ENCODE measurements at places on chromosomes 6 and 20.
A peak's percentile ranks its signal among the peaks of the same experiment; 100 is the strongest.

DNA sequence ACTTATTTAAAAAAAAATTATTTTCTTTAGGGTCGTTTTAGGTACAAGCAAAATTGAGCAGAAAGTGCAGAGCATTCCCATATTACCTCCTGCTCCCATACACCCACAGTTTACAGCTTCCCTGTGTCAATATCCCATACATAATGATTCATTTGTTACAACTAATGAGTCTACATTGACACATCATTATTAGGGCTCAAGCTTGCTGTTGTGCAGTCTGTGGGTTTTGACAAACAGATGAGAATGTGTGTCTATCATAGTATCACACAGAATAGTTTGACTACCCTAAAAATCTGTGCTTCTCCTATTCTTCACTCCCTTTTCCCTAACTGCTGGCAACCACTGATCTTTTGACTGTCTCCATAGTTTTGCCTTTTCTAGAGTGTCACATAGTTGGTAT lies 9.4 kb downstream of the PSMF1 start:
- no peak for DNase-seq

DNA sequence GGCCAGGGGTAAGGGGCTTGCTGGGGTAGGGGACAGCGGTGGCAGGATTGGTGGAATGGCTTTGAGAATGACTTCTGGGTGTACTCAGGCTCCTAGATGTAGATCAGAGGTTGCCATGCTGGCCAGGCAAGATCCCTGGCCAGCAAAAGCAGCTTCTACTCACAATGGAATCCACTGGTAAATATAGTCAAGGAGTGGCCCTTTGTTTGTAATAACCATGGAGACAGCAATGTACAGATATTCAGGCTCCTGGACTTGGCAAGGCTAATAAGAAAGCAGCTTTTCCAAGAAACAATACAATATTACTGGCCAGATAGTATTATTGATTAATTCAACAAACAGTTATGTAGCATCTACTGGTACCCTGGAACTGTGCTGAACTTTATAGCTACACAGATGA lies 37.9 kb downstream of the CDH26 start:
- DNase-seq, result no peak

DNA sequence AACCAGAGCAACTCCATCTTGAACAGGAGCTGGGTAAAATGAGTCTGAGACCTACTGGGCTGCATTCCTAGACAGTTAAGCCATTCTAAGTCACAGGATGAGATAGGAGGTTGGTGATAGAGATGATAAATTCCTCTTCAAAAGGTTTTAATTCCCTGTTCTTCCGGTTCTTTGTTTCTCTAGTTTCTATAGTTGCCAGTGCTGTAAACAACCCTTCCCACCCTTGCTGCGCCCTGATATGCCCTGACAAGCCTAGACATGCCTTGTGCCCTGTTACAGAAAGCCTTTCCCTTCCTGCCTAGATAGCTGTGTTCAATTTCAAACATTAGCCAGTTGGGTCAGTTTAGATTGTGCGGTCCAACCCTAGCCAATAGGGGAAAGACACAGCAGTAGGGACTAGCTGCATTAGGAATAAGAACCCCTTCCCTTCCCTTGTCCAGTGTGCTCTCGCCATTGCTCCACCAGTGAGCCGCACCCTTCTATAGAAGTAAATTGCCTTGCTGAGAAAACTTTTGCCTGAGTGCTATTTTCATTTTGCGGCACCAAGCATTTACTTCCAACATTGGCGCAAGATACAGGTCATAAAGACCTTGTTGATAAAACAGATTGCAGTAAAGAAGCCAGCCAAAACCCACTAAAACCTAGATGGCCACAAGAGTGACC lies 52.5 kb upstream of the CCN2 start:
- no peak for DNase-seq

DNA sequence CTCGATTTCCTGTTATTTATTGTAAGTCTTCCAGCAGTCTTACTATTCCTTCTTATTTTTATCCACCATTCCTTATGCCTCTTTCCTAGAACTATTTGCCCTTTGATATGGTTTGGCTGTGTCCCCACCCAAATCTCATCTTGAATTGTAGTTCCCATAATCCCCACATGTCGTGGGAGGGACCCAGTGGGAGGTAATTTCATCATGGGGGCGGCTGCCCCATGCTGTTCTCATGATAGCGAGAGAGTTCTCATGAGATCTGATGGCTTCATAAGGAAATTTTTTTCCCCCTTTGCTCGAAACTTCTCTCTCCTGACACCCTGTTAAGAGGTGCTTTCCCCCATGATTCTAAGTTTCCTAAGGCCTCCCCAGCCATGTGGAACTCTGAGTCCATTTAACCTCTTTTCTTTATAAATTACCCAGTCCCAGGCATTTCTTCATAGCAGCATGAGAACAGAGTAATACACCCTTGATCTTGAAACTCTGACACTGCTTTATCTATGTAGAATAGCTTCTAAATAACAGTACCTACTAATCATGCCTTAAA lies 48.8 kb downstream of the PLN start:
- no peak for DNase-seq

DNA sequence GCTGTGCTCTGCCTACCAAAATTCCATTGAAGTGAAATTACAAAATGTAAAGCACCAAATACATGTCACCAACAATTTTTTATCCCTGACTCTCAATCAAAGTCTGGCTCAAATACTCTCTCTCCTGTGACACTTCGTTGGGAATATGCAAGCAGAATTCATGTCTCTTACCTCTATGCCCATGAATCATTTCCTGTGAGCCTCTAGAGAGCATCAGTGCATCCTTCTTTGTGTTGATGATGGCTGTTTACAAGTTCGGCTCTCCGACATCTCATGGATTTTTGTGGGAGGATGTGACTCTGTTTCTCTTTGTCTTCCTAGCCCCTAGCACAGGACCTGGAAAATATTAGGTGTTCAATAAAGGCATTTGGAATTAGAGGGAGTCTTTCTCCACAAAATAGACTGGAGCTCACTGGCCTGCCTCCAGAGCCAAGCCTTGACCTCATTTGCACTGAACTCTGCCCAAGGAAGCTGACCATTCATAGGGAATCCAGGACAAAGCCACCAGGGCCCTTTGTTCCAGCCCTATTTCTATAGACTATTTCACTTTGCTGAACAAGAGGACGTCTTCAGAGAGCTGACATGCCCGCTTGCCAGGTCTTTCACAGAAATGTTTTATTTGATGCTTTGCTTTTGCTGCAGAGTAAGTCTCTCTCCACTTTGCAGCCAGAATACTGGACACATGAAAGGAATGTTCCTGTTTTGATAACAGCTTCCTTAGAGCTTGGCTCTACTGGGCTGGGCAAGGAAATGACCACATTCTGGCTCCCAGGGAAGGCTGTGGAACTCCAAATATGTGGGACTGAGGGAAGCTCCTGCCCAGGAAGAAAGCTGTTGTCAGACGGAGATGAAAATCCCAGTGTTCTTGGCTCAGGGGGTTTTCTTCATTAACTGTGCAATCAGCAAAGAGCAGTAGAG lies 194.5 kb upstream of the CDYL start:
- DNase-seq, result no peak

- DNase-seq, result no peak
These were observed 77.9 kb upstream of the MYL9 start for GRCh38 chr20:36463212-36464061.

DNA sequence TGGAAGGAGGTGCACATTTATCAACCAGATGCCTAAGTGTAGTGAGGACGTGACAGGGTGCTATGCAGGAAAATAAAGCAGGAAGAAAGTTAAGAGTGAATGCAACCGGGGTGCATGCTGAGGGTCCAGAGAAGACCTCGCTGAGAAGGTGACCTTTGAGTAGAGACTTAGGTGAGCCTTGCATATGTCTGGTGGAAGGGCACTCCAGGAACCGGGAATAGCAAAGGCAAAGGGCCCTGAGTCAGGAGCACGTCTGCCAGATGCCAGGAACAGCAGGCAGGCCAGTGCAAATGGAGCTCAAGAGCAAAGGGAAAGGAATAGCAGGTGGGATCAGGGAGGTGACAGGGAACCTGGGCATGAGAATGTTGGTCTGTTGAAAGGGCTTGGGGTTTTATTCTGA lies 445.5 kb downstream of the PREX1 start:
- no peak for DNase-seq

GRCh38 chr6:162705736-162706135 lies 21.8 kb downstream of the PRKN start:
- DNase-seq, result no peak

DNA sequence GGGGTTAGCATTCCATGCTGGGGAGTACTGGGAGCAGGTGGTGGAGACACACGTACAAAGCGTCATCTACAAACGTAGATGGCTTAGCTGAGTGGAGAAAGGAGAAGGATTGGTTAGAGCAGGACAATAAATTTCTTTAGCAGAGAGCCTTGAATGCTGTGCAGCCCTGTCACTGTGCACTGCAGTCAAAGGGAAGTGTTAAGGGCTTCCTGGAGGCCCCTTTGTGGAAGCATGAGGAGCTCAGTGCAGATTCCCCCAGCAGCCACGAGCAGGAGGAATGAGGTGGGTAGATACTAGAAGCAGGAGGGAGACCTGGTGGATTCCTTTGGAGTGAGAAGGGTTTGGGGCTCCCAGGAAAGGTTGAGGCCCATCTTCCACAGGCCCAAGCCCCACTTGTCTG lies 6.1 kb upstream of the TREML4 start:
- DNase-seq, result no peak

- DNase-seq, result no peak
These were observed 13.2 kb downstream of the DNAJC5 start for GRCh38 chr20:63908008-63908682.

DNA sequence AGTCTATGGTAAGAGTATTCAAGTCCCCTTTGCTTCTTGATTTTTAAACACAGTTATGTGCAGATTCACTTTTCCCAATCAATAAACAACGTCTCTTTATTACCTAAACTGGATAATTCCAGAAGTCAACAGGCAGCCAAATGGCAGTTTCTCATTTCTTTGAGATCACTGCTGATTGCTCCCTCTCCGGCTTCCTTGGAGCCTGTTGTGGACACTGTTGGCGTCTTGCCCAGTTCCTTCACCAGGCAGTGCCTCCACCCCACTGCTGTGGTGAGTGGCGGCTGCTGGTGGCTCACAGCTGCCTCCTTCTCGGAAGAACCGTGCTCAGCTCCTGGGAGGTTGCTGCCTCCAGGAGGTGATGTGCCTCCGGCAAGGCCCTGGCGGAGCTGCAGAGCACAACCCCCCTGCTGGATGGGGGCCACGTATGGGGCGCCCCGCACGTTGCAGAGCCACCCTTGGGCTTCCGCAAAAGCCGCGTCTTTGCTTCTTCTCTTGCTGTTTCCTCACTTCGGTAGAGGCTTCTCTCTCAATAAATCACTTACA lies 105.1 kb upstream of the CNKSR3 start:
- DNase-seq, result no peak

DNA sequence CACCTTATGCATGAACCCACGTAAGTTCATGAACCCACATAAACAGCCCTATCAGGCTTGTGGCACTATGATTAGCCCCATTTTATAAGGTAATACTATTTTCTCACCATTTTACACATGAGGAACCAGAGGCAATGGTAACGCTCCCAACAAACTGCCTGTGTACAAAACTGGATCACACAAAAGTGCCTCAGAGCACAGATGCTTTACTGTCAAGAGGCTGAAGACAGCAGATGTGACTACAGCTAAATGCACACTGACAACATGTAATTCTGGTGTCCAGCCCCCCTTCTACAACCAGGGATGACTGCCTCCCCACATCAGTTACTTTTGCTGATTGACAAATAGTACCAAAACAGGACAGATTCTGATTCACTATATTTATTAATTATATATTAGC lies 69.6 kb downstream of the GMDS start:
- DNase-seq, result no peak

GRCh38 chr6:22717915-22718314 lies 148.5 kb downstream of the HDGFL1 start:
- no peak for DNase-seq

- no peak for DNase-seq
These were observed 165.0 kb upstream of the PLCB4 start for GRCh38 chr20:8903655-8904605.

GRCh38 chr6:26197933-26198721 lies 110.9 kb downstream of the HFE start:
- DNase-seq, result peak; percentile 62

GRCh38 chr6:46898006-46898405 lies 23.7 kb downstream of the ADGRF5 start:
- no peak for DNase-seq

Measured in activated CD4-positive, alpha-beta T cell treated with anti-CD3 and anti-CD28 coated beads, Interleukin-2, amount 50 U/mL, for 48 hours (primary cell).